ENCODE measurements at places on chromosomes 6 and 20.

- DNase-seq = no peak
Observed at GRCh38 chr6:4225161-4225872, 89.9 kb upstream of the ECI2 start.

GRCh38 chr6:141107591-141108160, 1025.0 kb upstream of the GJE1 start:
- no peak for DNase-seq

- DNase-seq = no peak
Observed at GRCh38 chr20:2698186-2698817, 5.7 kb downstream of the EBF4 start.

GRCh38 chr6:2182251-2182650, 63.2 kb downstream of the GMDS start:
- DNase-seq = no peak
